ENCODE measurements at places on chromosomes 11 and 22. TPM values are rescaled to one million over a fixed set of nuclear protein-coding genes. Genes with fewer than 3 reads are reported as not detected.
A peak's percentile ranks its signal among the peaks of the same experiment; 100 is the strongest.

- DNase-seq, result no peak
Measured at GRCh38 chr11:10355257-10355661, 50.4 kb downstream of the ADM start.

DNA sequence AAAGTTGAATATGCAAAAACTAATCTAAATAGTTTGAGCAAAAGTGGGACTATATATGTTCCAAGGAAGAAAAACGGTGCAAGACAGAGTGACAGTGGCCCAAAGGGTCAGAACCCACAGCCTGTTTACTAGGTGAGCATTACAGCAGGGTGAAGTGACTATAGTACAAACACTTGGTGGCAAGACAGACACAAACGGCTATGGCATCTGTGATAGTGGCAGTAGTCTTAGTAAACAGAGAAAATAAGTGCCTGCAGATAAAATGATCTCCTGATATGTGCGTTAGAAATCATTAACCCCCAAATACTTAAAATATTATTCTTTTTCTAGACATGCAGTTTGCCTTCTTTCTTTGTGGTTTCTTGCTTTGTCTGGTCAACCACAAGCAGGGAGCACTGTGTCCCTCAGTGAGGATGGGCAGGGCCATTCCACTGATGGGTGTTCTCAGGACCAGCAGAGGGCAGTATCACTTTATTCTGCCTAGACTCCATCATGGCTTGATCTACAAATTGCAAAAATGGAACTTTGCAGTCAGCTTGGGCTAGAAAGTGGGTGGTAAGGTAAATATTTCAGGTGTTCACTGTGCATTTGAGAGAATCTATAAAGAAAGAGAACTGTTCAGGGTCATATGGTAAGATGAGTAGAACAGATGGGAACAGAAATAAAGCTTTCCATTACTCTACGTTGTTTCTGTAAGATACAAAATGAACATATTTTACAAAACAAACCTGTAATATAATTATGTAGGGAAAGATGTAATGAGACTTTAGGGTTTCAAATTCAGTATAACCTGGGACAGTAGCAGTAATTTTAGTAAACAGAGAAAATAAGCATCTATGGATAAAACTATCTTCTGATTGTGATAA, 198.2 kb downstream of the SWAP70 start:
- DNase-seq, result peak; percentile 70

GRCh38 chr11:111168871-111169270, 76.7 kb upstream of the POU2AF2 start:
- DNase-seq, result no peak

Gene KRTAP5-9
- total RNA-seq, result not detected

- DNase-seq, result peak; percentile 22
Measured at GRCh38 chr22:19419086-19419463, 12.5 kb downstream of the HIRA start.

Data from activated CD8-positive, alpha-beta T cell treated with anti-CD3 and anti-CD28 coated beads for 36 hours (primary cell).